ENCODE measurements at places on chromosomes 6 and 20.

DNA sequence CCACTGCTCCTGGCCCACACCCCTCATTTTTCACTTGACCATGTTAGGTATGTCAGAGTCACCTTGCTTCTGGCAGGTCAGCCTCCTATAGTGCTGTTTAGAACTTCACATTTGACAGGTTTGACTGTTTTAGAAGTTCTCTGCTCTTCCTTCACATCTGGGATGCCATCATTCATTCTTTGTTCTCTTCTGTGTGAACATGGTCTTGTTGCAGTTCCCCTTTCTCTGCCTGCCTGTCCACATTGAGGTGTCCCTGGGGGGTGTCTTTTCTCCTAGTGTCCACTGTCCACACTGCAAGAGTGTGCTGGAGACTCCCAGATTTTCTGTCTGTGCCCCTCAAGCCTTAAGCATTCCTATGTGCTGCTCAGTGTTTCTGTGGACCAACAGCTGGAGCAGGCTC lies 89.5 kb downstream of the JARID2 start:
- DNase-seq, result no peak

GRCh38 chr6:38187325-38187724 lies 367.8 kb downstream of the ZFAND3 start:
- DNase-seq, result no peak

GRCh38 chr20:24909086-24909780 lies 39.8 kb upstream of the CST7 start:
- DNase-seq, result no peak

- peak; percentile 35 for DNase-seq
Measured at GRCh38 chr20:16865406-16865805, 117.2 kb downstream of the OTOR start.

All from COR-L47 (cell line).